ENCODE measurements at places on chromosomes 3 and 15.

GRCh38 chr3:174488527-174488926 lies 370.6 kb upstream of the NAALADL2 start:
- DNase-seq, result no peak

DNA sequence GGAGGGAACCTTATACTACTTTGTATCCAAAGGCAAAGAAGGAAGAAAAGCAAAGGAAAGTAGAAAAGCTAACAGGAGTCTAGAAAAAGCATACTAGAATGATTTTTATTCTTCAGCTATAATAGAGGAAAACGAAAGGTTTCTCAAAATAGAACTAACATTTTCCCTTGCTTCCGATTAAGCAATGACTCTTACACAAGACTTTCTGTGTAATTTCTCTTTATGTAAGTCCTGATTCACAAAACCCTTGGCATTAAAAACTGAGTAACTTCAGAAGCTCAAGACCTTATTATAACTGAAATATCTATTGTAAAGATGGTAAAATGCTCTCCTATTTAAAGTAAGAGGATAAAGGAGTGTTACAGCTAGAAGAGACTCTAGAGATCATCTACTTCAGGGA lies 97.4 kb downstream of the DTWD1 start:
- DNase-seq, result no peak

DNA sequence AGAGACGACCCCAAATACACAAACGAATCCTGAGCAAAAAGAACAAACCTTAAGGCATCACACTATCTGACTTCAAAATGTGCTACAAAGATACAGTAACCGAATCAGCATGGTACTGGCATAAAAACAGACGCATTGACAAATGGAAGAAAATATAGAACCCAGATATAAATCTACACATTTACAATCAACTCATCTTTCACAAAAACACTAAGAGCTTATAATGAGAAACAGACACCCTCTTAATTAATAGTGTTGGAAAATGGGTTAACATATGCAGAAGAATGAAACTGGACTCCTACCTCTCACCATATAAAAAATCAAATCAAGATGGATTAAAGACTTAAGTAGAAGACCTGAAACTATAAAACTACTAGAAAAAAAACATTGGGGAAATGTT lies 130.3 kb upstream of the DCBLD2 start:
- no peak for DNase-seq

DNA sequence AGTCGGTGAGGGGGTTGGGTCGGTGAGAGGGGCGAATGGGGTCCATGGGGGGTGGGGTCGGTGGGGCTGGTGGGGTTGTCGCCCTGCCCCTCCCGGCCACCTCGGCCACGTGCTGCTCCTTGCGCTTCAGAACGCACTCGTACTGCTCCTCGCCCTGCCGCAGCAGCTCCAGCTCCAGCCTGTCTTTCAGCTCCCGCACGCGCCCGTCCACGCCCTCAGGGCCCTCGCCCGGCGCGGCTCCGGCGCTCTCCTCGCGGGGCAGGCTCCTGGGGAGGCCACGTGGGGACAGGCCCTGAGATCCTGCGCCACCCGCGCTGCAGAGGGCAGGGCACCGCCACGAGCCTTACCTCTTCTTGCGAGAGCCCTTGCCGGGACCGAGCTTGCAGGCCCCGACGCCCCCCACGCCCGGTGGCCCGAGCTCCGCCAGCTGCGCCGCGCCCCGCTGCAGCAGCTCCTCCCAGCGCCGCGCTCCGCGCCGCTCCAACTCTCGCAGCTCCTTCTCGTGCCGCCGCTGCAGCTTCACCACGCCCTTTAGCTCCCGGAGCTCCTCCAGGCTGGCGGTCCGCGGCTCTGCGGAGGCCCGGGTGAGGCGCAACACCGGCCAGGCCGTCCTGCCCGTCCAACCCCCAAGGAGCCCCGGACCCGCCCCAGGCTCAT lies 8.2 kb upstream of the ANKRD63 start:
- peak; percentile 25 for DNase-seq

- no peak for DNase-seq
Observed at GRCh38 chr3:181458857-181459256, 252.9 kb upstream of the SOX2 start.

DNA sequence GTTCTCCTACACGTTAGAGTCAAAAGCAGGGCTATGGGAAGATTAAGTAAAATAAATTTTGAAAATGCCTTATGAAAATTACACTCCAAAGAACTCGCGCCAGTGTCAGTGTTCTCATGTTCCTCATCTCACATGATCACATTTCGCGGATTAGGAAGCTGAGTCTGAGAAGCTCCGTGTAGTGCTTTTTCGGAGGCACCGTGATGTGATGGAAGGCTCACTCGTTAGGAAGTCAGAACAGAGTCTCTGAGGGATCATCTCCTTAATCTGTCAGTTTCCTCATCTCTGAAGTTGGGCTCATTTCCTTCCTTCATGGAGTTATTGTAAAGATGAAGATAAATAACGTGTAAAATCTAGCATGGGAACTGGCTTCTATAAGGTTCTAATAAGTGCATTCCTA lies 3.2 kb downstream of the ADIPOQ start:
- DNase-seq, result no peak

- DNase-seq, result no peak
Observed at GRCh38 chr15:29018995-29019976, 133.5 kb downstream of the APBA2 start.

DNA sequence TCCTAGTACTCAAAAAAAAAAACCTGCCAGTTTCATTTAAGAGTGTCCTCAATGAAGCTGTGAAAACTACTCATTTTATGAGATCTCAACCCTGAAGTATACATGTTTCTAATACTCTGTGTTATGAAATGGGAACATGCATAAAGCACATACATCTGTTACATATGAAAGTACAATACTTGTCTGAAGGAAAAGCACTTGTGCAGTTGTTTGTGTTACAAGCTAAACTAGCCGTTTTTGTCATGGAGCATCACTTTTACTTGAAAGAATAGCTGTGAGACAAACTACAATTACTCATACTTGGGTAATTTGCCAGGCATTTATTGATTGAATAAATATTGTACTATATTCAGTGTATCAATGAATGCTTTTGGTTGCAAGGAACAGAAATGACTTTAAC lies 72.7 kb downstream of the TIPARP start:
- DNase-seq, result no peak

Data from prostate gland (tissue), 2 donors.